ENCODE measurements at places on chromosomes 6 and 20.

GRCh38 chr6:108383981-108384380 lies 89.1 kb downstream of the AFG1L start:
- DNase-seq = no peak

GRCh38 chr6:24743944-24744335 lies 25.0 kb upstream of the C6orf62 start:
- no peak for DNase-seq

DNA sequence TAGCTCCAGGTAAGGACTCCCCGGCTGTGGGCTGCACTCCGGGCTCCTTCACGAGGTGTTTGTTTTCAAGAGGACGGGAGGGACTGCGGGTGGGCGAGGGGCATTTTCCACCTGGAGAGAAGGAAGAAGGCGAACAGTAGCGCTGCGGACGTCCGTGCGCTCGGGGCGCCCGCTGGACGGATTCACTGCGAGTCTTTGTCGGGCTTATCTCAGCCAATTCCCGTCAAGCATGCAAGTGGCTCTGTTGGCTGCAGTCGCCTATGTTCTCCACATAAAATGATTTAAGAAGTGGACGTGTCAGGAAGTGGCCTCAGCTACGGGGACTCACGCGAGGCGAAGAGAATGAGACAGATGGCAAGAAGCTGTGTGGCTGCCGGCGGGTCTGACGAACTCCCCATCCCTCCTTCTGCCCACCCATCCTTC lies 332 bp downstream of the GRIK2 start:
- DNase-seq = peak; percentile 73

GRCh38 chr6:42374018-42374669 lies 77.6 kb downstream of the TRERF1 start:
- no peak for DNase-seq

DNA sequence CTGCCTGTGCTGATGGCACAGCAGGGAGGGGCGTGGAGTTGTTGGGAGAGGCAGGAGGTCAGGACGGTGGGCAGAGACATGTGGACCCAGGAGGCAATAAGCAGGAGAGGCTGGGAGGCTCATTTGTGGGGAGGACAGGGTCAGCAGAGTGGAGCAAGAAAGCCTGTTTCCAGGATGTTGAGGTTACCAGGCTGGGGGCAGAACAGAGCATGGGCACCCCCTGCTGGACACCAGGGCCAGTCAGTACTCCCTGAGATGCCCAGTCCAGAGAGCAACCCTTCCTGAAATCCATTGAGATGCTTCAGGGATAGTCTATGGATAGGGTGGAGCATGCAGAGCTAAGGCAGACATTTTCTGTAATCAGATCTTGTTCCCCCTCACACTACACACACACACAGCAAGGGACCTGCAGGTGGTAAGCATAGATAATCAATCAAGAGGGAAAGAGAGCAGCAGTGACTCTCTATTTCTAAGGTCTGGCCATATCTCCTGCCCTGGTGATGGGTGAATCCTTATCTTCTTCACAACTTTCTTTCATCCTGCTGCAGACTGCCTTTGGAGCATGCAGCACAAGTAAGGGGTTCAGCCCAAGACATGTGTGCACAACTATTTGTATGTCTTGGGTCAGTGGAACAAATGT lies 41.7 kb downstream of the MOCS1 start:
- DNase-seq = peak; percentile 48

GRCh38 chr6:16585805-16586204 lies 175.5 kb downstream of the ATXN1 start:
- DNase-seq = no peak

- DNase-seq = no peak
These were observed 72.6 kb upstream of the DUSP22 start for GRCh38 chr6:219641-220198.

DNA sequence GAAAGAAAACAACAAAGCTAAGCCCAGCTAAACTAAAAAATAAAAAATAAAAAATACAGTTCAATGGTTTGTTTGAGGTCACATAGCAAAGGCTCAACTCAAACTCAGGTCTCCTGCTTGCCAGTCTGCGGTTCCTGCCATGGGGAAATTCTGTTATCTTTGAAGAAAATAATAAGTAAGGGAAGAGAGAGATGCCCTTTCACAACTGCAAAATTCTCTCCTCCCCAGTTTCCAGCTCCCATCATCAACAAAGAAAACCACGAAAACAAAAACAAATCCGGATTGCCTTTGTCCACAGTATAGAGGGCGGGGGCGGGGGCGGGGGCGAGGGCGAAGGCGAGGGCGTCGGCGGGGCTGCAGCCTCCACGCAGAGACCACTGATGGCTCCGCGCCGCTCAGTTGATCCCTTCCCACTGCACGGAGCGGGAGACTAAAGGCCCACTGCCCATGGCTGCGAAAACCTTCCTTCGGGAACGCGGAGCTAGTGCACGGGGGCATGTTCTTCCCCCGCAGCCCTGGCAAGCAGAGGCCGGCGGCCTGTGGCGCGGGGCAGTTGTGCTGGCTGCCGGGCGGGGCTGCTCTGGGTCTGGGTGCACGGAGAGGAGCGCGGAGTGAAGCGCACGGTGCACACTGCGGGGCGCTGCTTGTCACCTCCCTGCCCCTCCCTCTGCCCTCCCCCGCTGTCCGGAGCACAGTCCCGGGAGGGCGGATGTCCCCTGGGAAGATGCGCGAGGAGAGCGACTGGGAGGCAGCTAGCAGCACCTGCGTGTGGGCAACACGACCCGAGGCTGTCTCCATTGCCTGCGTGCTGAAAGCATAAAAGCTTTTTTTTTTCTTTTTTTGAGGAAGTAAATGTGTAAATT lies 54.1 kb upstream of the TPD52L1 start:
- no peak for DNase-seq

GRCh38 chr6:52591832-52592231 lies 15.0 kb upstream of the TRAM2 start:
- DNase-seq = no peak

GRCh38 chr6:149895833-149896271 lies 2.1 kb downstream of the RAET1E start:
- DNase-seq = peak; percentile 55

DNA sequence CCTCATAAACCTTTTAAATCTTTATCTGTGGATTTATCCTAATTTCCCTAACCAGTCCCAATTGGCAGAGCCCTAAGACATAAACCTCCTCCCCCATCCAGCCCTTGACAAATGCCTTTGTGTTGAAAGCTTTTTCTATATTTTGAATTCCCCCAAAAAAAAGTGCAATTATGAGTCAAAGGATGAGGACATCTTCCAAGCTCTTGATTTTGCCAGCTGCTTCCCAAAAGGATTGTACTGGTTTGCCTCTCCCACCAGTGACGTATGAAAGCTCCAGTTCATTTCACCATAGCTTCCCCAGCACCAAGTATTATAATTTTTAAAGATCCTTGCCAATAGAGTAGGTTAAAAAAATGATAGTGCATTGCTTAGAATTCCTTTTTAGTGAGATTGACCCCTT lies 38.9 kb downstream of the SIRPA start:
- no peak for DNase-seq
